Ascending aorta (tissue), 2 donors: ENCODE measurements at places on chromosomes 12 and 14. TPM values are rescaled to one million over a fixed set of nuclear protein-coding genes. Genes with fewer than 3 reads are reported as not detected.

Gene SLC4A8
- total RNA-seq = not detected

Gene BCL2L2
- 49.2 TPM for total RNA-seq

Gene FAM222A
- 3.3 TPM for total RNA-seq

Gene DBX2
- not detected for total RNA-seq

Gene KERA
- not detected for total RNA-seq

Gene CCDC197
- total RNA-seq = not detected

Gene TAS2R8
- total RNA-seq = not detected

Gene CNPY2
- total RNA-seq = 34.6 TPM

Gene SLC11A2
- total RNA-seq = 21.5 TPM

Gene VWF
- total RNA-seq = 1,026 TPM

Gene CLMN
- total RNA-seq = 4.7 TPM

Gene MANSC4
- total RNA-seq = not detected

Gene TAS2R13
- 1.4 TPM for total RNA-seq

Gene SMIM41
- total RNA-seq = 7.9 TPM

Gene IL26
- not detected for total RNA-seq

Gene ANKRD33
- not detected for total RNA-seq

Gene CLEC4D
- total RNA-seq = not detected

Gene KRT77
- not detected for total RNA-seq

Gene MAP4K5
- 249 TPM for total RNA-seq

Gene STAT6
- total RNA-seq = 188 TPM

Gene DLGAP5
- not detected for total RNA-seq

Gene MYF6
- total RNA-seq = not detected

Gene ZC3H14
- total RNA-seq = 62.2 TPM

Gene MANSC1
- 72.1 TPM for total RNA-seq

Gene ACACB
- 140 TPM for total RNA-seq

Gene C14orf39
- 7.9 TPM for total RNA-seq

Gene RAD52
- 175 TPM for total RNA-seq

Gene RND1
- 0.85 TPM for total RNA-seq
